Urothelium cell line (cell line): ENCODE measurements at places on chromosomes 16 and 17.

- no peak for DNase-seq
These were observed 45.5 kb downstream of the TBC1D16 start for GRCh38 chr17:79990051-79990592.

- peak; percentile 94 for DNase-seq
These were observed 62.4 kb downstream of the BAIAP2 start for GRCh38 chr17:81097134-81097942.

DNA sequence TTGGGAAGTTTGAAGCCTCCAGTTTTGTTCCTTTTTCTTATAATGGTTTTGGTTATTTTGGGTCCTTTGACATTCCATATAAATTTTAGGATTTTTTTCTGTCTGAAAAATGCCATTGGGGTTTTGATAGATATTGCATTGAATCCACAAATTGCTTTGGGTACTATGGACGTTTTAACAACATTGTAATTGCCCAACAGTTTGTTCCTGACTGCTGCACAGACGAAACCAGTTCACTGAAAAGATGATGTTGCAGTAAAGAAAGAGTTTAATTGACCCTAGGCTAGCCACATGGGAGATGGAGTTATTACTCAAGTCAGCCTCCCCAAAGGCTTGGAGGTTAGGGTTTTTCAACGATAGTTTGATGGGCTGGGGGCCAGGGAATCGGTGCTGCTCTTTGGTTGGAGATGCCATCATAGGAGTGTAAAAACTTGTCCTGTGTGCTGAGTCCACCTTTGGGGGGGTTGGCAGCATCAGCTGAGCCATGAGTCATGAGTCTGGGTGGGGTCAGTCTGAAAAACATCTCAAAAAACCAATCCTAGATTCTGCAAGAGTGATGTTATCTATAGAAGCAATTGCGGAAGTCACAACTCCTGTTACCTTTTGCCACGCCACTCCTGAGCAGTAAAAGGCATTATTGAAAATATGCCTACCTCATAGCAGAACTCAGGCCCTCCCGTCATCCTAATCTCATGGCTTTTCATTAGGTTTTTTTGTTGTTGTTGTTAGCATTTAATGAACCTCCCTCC, 2.7 kb upstream of the PRSS41 start:
- DNase-seq = no peak

DNA sequence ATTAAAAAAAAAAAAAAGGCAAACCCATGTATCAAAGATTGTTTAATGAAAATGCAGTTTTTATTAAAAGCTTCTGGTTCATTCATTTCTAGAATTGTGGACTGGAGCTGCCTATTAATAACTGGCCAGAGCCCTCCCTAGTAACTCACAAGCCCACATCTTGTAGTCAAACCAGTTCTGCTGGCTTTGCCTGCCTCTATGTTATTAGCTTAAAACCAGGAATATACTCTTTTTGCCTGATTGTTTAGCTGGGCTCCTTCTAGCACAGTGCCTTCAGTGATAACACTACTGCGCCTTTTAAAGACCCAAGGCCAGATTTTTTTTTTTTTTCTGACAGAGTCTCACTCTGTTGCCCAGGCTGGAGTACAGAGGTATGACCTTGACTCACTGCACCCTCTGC, 26.0 kb downstream of the TAC4 start:
- no peak for DNase-seq

DNA sequence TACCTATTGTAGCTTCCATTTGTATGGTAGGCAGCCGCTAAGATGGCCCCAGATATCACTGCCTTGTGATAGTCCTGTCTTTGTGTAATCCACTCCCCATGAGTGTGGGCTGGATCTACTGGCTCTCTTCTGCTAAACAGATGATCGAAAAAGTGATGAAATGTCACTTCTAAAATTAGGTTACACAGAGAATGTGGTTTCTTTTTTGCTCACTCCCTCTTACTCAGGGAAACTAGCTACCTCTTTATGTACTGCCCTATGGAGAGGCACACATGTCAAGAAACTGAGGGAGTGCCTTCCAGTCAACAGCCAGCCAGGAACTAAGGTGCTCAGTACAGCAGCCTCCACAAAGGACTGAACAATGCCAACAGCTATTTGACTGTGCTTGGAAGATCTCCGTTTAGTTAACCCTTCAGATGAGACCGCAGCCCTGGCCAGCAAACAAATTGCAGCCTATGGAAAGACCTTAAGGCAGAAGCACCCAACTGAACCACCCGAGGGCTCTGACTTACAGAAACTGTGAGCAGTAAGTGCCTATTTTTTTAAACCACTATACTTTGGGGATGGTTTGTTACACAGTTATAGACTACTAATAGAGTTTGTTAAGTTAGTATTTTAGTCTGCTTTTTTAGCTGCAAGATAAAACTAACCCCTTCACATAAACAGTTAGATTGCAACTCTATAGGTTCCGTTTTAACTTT, 113.2 kb upstream of the MAF start:
- no peak for DNase-seq
